ENCODE measurements at places on chromosomes 2 and 18.
A peak's percentile ranks its signal among the peaks of the same experiment; 100 is the strongest.

DNA sequence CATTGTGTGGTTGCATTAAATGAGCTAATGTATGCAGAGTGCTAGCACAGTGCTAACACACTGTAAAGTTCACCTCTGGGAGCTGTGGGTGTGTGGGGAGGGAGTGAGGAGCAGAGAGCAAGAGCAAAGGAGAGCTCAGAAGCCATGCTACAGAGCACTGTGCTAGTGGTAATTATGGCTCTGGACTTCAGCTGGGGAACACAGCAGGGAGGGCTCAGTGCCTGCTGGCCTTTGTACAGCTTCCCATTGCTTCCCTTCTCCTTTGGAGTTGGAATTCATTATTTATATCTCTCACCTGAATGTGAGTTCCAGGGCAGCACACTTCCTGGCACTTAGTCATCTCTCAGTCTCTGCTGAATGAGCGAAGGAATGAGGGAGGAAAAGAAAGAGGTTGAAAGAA is 2.5 kb upstream of the PLA2R1 start:
- no peak for DNase-seq

- no peak for DNase-seq
Observed at GRCh38 chr18:29616867-29617266, 1425.7 kb downstream of the DSC3 start.

DNA sequence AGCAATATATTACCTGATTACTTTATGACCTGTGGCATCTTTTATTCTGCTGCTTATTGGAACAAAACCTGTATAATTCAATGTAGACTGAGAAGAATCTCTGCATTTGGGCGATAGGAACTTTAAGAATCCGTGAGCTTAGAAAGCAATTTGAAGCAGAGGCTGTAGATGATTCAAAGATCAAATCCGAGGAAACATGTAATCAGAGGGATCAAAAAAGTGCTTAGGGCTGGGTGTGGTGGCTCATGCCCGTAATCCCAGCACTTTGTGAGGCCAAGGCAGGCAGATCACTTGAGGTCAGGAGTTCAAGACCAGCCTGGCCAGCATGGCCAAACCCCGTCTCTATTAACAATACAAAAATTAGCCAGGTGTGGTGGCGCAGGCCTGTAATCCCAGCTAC is 198.4 kb downstream of the MTX2 start:
- no peak for DNase-seq

DNA sequence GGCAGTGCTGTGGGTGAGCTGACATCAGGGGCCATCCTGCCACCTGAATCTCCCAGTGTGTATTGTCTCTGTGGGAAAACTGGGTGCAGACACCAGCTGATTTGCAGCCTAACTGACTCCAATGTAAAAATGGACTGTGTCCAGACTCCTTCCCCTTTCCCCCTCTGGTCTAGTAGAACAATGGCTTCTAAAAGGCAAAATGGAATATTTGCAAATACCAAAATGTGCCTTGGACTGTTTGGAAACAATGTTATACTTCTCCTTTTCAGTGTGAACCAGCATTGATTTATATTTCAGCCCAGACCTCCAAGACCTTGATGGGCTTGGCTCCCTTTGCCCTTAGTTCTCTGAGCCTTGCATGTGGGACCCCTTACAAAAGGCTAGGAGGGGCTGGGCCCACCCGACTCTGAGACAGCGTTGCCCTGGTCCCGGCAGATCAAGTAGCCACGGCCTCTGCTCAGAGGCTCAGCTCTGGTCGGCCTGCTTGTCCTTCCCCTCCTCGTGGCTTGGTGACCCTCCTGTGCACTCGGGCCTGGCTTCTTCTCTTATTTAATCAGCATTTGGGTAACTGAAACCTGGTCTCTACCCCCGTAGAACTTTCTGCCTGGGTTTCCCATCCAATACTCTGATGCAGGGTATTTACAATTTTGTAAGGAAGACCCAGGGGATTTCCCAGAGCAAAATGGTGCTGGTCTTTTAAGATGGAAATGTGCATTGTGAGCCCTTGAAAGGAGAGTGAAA is 18.0 kb upstream of the ACKR3 start:
- no peak for DNase-seq

- DNase-seq: no peak
Observed at GRCh38 chr18:75209951-75210258, 692 bp upstream of the TSHZ1 start.

GRCh38 chr2:3233877-3234276 is 143.7 kb downstream of the EIPR1 start:
- no peak for DNase-seq

GRCh38 chr2:153786016-153786415 is 85.7 kb upstream of the GALNT13 start:
- peak; percentile 81 for DNase-seq

DNA sequence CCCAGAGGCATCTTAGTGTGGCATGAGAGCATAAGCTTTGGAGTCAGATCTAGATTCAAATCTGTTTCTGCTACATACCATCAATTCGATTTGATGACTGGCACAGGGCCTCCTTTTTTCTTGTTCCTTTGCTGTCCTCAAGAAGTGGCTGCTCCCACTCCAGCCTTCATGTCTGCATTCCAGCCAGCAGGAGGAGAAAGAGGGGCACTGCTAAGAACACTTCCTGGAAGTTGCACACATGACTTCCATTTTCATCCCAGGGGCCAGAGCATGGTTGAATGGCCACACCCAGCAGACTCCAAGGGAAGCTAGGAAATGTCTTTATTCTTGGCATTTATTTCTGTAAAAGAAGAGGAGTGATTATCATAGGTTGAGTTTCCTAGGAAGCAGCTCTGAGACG is 50.4 kb downstream of the EML6 start:
- DNase-seq: no peak

GRCh38 chr2:102061962-102062795 is 70.4 kb downstream of the IL1R2 start:
- DNase-seq: no peak

DNA sequence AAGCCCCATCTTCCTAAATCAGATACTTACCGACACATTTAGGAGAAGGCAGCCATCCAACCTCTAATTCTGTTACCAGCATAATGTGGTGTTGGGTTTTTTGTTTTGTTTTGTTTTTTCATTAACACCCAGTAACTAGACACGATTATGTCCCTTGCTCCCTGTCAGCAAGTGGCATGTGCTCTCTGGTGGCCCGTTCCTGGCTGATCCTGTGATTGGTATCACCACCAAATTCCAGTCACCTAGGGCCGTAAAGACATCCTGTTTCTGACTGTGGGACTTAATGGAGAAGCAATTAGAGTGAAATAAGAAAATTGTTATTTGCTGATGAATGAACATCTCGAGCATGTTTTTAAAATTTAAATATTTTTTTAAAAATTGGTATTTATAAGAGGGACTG is 5.9 kb upstream of the DLX1 start:
- DNase-seq: no peak

DNA sequence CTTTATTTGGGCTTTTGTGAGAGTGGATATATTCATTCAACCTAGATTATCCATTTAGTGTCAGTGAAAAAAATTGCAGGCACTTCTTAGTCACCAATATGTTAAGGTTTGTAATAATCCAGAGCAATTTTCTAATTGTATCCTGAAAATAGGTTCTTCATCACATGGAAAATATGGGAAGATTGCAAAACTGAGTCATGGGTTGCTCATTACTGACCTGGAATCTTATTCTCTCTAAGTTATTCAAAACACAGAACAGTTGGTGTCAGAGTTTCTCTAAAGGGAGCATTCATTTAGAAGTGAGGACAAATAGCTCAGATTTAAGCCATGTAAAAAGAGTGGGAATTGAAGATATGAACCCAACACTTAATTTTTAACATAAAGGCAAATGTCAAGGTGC is 181.3 kb downstream of the IKZF2 start:
- no peak for DNase-seq

- DNase-seq: no peak
Observed at GRCh38 chr2:151808258-151809072, 19.8 kb downstream of the ARL5A start.

GRCh38 chr2:168713325-168713724 is 89.1 kb upstream of the NOSTRIN start:
- DNase-seq: no peak

DNA sequence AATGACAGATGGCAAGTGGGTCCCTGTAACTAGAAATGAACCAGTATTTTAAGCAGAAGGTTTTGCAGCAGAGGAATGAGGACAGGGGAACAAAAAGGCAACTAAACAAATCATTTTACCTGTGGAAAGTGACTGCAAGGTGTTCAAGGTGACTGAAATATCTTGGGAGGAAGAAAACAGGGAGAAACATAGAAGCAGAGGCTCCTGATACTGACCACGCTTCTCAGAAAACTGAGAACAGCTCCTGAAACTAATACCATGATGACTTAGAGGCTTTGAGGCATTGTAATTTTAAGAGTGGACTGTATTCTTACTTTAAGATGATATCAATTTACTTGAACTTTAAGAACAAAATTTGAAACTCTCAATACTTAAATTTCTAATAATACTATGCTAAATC is at the start of gene DYTN:
TSS of gene DYTN (minus strand) at position 101 of the 400 bp plus-strand sequence. CDS start 117 bp downstream, outside the sequence.
- no peak for DNase-seq
